HT-29 (cell line): ENCODE measurements at places on chromosomes 13 and 19. TPM values are rescaled to one million over a fixed set of nuclear protein-coding genes. Genes with fewer than 3 reads are reported as not detected.

- DNase-seq = no peak
Measured at GRCh38 chr19:19155495-19156219, 14.4 kb downstream of the MEF2B start.

The ZNF506 gene
- 1.8 and 2.3 TPM in 2 replicates for total RNA-seq

The MCEMP1 gene
- not detected in 2 replicates for total RNA-seq

The MEDAG gene
- total RNA-seq = not detected in 2 replicates

GRCh38 chr19:55091126-55091910 lies 15.6 kb downstream of the EPS8L1 start:
- DNase-seq = no peak
